ENCODE measurements at places on chromosomes 2 and 18. TPM values are rescaled to one million over a fixed set of nuclear protein-coding genes. Genes with fewer than 3 reads are reported as not detected.
A peak's percentile ranks its signal among the peaks of the same experiment; 100 is the strongest.

Gene SCYGR4
- total RNA-seq, result not detected

Gene CYP26B1
- 31.5 TPM for total RNA-seq

Gene ST8SIA3
- total RNA-seq, result 8.9 TPM

Gene SALL3
- 0.51 TPM for total RNA-seq

Gene QPCT
- 2.7 TPM for total RNA-seq

Gene CFAP65
- 0.67 TPM for total RNA-seq

DNA sequence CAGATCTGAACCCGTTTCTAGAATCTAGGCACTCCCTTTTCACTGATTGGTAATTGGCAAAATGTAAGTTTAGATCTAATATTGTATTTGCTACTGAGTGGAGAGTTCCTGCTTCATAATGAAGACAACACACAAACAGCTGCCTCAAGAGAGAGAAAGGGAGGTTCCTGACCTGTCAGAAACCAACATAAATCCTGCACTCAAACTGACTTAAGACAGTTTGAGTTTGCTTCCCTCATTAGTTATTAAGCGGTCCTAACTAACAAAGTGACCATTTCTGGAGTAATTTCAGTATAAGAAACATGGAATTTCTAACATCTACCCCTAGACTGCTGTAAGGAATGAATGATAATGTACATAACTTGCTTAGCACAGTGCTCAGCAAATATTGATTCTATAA lies 191.2 kb downstream of the METTL4 start:
- DNase-seq, result no peak

- no peak for DNase-seq
Measured at GRCh38 chr2:27086724-27087593, at the start of gene KHK. Gene KHK (plus strand): TSS chr2:27086772. CDS start chr2:27087260, 488 bp downstream.

DNA sequence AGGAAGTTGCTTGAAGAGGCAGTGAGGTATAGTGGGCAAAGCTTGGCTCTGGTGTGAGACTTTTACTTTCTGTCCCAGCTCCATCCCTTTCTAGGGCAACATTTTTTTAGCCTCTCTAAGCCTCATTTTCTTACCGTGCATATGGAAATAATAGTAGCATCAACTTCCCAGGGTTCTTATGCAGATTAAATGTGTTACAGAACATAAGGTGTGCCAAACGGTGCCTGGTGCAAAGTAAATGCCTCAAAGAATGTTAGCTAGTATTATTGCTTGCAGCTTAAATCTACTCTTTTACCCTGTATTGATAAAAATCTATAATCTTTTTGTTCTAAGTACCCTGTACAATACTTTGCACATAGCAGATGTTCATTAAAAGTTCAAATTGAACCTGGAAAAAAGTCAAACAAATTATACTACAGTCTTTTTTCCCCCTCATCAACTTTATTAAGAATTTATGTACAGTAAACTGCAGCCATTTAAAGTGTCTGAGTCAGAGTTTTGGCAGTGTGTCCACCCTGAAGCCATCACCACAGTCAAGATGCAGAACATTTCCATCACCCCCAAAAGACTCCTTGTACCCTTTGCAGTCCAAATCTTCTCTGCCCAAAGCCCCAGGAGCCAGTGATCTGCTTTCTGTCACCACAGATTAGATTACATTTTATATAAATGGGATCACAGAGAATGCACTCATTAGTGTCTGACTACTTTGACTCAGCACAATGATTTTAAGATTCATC lies 10.6 kb downstream of the MAPRE2 start:
- DNase-seq, result no peak

DNA sequence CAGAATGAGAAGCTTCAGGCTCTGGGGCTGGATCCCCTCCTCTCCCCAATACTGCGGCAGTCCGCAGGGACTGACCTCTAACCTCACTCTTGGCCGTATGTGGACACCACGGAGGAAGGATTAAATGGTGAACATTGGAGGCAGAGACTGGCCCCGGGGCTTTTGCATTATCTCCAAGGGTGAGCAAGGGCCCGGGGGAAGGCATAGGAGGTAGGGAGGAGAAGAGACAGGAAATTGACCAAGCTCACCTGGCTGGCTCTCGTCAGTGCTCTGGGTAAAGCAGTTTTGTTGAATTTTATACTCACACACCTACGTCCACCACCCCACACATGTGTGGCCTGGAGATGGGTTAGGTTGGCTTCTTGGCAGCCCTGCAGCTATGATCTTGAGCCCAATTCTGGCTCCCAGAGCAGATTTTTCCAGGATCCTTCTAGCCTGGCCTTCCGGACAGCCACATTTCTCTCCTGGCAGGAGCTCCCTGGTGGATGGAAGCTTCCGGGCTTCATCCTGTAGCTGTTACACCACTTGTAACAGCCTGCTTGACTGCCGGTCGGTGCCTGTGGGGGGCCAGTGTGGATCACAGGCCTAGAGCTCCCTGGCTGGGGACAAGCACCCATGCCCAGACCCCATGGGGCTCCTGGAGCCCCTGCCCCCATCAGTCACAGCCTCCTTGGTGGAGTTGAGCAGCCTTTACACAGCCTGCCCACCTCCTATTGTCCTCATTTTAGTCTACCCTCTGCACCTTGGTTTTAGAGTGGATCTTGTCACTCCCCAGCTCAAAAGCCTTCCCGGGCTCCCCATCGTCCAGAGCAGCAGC lies 7.6 kb downstream of the ITM2C start:
- DNase-seq, result no peak

DNA sequence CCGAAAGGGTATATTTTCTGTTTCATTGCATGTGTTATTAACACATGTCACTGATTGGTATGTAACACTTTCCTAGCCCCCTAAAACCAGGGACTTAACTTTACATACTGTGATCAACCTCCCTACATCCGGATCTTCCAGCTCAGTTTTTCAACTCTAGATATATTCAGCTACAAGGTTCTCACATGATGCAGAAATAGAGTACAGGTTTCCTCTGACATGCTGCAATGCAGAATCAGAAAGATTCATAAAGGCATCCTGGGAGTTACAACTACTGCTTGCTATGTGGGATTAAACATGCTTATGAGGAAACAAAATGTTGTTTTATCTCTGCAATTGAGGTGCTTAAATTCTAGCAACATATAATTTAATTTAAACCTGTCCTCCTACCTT lies 14.0 kb downstream of the FBXO11 start:
- DNase-seq, result no peak

GRCh38 chr2:9388199-9388681 lies 35.1 kb downstream of the ITGB1BP1 start:
- DNase-seq, result no peak

DNA sequence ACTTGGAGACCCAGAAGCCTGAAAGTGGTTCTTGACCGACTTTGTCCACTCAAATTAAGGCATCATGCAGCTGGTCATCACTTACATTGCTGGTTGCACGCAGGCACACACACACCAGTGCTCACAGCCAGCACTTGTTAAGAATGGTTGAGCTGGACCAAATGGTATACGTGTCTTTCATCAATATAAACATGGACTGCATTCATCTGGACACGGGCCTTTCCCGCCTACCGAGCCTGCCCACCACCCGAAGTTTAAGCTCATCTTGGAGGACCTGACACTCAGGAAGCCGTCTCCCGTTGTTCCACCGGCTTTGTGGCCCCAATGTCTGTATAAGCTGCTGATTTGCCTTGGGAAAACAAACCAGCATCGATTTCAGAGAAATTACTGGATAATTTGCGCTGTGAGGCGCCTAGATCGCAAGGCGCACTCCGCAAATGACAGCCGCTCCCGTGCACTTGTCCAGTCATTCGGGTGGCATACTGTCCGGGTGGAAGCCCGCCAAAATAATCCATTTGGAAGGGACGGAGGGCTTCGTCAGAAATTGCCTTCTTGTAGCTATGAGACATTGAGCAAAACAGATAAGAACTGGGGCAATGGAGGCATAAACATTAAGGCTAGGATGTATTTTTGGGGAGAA lies 40.1 kb upstream of the AKAIN1 start:
- DNase-seq, result no peak

DNA sequence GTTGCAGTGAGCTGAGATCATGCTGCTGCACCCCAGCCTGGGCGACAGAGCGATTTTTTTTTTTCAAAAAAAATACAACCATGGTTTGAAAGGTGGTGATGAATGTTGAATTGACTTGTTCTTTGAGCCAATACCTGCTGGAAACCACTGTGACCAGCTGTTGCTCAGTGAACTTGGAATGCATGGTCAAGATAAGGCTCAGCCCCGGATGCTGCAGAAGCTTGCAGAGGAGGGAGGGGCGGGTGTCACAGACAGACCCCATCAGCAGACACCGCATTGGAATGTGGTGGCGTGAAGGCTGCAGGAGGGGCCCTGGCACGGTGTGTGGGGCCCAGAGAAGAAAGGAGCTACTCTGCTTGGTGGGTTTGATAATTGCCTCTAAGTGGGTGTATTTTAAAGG lies 91.6 kb downstream of the ITGB1BP1 start:
- peak; percentile 67 for DNase-seq

GRCh38 chr2:176039375-176039774 lies 37.3 kb upstream of the LNPK start:
- DNase-seq, result no peak

DNA sequence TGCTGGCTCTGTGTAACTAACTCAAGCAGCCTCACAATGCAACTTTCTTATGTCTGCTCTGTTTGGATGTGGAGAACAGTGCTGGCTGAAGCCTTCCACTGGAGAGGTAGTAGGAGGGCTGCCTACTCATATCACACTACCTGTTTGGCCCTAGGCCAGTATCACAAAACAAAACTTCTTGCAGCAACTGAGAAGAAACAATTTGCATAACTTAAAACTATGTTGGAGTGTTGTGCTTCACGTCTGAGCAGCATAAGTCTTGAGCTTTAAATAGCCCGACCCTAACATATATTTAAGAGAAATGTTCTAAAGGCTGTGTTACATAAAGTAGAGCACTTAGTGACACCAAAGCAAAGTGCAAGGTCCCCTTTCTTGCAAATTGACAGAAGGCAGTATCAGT lies 204.9 kb upstream of the ACVR2A start:
- no peak for DNase-seq

GRCh38 chr2:55992455-55992854 lies 68.9 kb upstream of the EFEMP1 start:
- DNase-seq, result no peak

GRCh38 chr18:8416212-8417019 lies 192.8 kb upstream of the RAB12 start:
- no peak for DNase-seq

DNA sequence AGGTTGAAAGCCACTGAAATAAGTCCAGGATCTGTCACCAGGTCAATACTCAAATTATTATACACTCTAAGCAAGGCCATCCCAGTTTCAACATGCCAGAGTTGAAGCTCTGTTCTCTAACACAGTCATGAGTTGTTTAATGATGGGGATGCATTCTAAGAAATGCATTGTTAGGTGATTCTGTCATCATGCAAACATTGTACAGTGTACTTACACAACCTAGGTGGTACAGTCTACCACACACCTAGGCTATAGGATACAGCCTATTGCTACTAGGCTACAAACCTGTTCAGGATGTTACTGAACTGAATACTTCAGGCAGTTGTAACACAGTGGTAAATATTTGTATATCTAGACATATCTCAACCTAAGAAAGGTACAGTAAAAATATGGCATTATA lies 162.2 kb downstream of the BAZ2B start:
- no peak for DNase-seq

DNA sequence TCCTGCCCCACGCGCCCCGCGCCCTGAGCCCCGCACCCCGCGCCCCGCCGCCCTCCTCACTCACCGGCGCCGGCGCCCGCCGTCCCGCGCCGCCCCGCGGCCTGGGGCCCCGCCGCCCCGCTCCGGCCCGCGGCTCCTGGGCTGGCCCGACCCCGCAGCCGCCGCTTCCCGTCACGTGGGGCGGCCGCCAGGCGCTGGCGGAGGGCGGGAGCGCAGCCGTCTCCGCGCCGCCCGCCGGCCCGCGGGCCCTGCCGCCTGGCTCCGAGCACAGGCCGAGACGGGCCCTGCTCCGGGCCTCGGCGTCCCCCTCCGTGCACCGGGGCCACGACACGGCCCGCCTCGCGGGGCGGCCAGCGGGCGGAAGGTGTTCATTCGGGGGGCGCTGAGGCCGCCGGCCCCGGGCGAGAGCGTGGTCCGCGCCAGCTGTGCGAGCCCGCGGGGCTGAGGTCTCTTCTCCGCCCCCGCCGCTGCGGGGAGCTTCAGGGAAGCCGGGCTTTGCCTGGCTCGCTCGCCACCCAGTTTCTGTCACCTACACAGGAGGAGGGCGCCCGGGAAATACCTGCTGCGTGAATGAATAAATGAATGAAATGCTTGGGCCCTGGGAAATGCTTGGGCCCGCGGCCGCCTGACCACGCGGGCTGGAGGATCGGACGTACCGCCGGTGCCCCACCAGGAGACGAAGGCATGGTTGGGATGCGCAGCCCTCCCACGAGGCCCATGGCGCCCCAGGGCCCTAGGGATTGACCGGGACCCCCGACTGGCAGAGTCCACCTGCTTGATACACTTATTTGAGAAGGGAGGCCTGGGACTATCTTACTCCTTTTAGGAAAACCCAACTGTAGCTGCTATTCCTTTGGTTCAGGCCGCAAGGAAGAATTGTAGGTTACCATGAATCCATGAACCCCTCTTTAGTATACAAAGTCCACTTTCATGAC lies at the start of gene TGFBRAP1:
Gene TGFBRAP1 (minus strand): TSS at position 175 of the 935 bp plus-strand sequence. CDS start 21,434 bp downstream, outside the sequence.
- peak; percentile 37 for DNase-seq

DNA sequence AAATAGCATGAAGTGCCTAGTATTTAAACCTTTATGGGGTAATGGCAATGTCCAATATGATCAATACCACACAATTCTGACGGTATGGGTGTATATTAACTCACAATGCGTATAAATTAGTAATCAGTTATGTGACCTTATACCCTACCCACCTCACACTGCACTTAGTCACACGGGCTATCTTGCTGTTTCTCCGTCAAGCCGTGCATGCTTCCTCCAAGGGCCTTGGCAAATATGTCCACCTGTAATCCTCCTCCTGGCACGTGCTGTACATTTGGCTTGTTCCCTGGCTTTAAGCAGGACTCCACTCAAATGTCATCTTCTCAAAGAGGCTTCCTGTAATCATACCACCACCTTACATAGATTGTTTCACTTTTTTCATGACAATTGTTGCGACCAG lies 12.2 kb downstream of the TNFRSF11A start:
- no peak for DNase-seq

- no peak for DNase-seq
Measured at GRCh38 chr2:5544205-5544786, 147.9 kb upstream of the SOX11 start.

DNA sequence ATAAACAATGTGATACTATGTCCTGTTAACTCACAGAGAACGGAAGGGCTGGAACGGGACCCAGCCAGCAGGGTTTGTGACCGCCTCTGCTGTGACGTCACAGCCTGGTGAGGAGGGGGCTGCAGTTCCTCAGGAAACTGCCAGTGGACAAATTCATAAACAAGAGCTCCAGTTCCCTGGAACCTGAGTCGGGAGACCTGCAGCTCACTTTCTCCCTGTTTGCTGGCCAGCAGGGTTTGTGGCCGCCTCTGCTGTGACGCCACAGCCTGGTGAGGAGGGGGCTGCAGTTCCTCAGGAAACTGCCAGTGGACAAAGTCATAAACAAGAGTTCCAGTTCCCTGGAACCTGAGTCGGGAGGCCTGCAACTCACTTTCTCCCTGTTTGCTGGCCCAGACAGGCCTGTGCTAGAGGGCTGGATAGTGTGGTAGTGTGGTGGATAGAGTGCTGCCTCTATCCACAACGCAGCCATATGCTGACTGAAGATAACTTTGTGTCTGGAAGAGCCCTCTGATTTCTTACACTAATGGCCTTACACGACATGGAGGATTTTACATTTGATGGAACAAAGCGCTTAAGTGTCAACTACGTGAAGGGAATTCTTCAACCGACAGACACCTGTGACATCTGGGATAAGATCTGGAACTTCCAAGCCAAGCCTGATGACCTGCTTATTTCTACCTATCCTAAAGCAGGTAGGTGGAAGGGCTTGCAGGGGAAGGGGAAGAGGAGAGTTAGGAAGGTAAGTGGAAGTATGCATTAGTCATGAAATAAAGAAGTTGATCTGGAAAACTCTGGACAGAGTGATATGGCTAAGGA lies at the start of gene SULT1C4:
Gene SULT1C4 (plus strand): TSS at position 140 of the 816 bp plus-strand sequence. CDS start 384 bp downstream, at position 524.
- DNase-seq, result peak; percentile 60

- DNase-seq, result no peak
Measured at GRCh38 chr2:52128081-52128480, 1096.1 kb upstream of the NRXN1 start.

Data from progenitor cell of endocrine pancreas (in vitro differentiated cells).